Fibroblast of the conjunctiva (primary cell): ENCODE measurements at places on chromosomes 3 and 15.

- DNase-seq: no peak
Observed at GRCh38 chr15:80183886-80184285, 31.1 kb downstream of the FAH start.

DNA sequence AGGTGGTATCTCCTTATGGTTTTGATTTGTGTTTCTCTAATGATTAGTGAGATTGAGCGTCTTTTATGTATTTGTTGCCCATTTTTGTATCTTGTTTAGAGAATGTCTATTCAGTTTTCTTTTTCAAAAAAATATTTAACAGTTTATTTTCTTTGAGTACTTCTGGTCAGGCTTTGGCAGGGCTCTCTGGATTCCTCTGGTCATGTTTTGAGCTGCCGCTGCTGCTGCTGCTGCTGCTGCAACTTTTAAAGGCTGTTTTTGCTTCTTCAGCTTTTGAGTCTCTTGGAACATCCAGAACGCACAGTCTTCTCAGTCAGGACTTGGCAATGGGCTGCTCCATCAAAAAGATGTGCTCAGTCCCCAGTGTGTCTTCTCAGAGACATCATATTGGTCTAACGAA lies 40.1 kb downstream of the REC114 start:
- DNase-seq: no peak

DNA sequence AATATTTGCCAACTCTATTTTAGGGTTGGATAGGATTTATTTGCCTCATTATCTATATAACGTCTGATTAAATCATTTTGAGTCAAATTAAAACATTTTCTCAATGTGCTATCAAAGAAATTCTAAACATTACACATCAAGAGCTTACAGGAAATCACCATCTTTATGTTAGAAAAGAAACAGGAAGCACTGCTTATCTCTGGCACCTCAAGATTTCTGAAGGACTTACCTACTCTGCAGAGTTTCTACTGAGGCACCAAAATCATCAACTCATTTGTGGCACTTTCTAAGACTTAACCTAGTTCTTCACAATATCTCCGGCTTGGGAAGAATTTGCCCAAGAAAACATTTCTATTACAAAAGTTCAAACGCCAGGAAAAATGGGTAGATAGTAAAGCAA lies 181.3 kb upstream of the EOMES start:
- DNase-seq: no peak

- DNase-seq: no peak
Observed at GRCh38 chr3:111538111-111538510, 3.9 kb upstream of the CD96 start.

- no peak for DNase-seq
Observed at GRCh38 chr3:161413855-161414210, 42.5 kb upstream of the SPTSSB start.

DNA sequence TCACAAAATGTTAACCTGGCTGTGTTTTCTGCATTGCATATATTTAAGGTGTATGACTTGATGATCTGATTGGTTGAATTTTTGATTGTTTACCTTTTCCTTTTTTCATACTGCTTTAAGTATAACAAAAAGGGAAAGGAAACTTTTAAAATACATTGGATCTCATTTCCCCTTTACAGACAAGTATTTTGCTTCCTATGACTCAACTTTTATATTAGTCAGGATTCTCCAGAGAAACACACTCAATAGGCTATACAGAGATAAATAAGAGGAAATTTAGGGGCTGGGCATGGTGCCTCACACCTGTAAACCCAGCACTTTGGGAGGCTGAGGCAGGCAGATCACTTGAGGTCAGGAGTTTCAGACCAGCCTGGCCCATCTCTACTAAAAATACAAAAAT lies 205.8 kb downstream of the TJP1 start:
- no peak for DNase-seq

DNA sequence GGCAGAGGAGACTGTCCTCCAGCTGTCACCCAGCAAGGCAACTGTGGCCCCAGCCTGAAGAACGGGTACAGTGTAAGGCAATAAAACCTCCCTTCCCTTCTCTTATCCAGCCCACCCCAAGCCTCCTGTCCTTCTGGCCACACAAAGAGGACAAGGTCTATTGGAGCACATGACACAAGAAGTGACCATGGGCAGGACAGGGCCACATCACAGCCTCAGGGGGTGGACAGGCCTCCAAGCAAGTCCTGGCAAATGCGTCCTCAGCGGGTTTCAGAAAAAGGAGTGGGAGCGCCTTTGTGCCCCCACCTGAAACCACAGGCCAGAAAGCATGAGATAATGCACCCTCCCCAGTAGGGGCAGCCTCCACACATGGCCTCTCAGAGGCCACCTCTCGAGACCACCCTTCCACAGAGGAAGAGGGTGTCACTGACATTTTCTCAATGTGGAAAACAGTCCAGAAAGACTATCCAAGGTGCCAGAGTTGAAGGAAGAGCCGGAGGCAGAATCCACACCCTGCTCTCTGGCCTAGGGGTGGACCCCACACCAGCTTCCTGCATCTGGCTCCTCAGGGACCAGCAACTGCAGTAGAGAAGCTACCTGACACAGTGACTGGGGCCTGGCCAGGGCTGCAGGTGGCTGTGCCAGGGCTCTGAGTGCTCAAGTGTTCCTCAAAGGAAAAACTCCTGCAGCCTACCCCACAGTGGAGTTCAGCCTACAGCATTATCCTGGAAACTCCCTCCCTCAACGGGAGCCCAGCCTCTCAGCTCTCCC lies 43.9 kb downstream of the CCDC12 start:
- DNase-seq: no peak

- DNase-seq: no peak
Observed at GRCh38 chr3:188889054-188889491, 282.7 kb upstream of the TPRG1 start.

- no peak for DNase-seq
Observed at GRCh38 chr3:29128001-29128400, 152.9 kb upstream of the RBMS3 start.

- no peak for DNase-seq
Observed at GRCh38 chr15:37104424-37104981, 4.2 kb upstream of the MEIS2 start.

- DNase-seq: no peak
Observed at GRCh38 chr3:95048564-95048963, 985.7 kb downstream of the NSUN3 start.

GRCh38 chr3:107813026-107813425 lies 277.8 kb downstream of the CD47 start:
- DNase-seq: no peak

DNA sequence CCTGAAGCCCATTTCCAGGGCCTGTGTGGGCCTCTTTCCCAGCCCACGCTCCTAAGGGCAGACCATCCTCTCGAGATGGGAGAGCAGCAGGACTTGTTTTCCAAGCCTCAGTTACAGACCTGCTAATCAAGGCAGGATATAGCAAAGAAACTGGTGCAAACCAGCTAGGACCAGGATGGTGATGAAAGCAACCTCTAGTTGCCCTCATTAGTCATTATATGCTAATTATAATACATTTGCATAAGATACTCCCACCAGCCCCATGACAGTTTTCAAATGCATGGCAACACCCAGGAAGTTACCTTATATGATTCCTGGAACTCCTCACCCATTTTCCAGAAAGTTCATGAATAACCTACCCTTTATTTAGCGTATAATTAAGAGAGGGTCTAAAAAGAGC lies 34.4 kb upstream of the TRH start:
- DNase-seq: no peak

DNA sequence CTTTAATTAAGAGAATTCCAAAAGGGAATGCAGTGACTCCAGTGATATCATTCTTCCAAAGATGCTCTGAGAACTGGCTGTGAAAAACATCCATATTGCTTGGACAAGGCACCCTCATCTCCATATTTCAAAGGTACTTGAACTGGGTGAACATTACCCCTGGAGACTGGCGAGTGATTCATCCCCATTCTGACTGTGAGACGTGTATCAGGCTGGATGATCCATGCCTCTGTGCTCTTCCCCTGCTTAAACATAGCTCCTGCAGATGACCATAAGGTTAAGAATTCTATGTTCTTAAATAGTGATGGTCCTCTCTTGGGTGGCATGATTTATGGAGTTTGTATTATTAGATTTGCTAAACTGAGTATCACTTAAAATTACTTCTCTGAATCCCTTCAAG lies 137.8 kb downstream of the GABRB3 start:
- no peak for DNase-seq

DNA sequence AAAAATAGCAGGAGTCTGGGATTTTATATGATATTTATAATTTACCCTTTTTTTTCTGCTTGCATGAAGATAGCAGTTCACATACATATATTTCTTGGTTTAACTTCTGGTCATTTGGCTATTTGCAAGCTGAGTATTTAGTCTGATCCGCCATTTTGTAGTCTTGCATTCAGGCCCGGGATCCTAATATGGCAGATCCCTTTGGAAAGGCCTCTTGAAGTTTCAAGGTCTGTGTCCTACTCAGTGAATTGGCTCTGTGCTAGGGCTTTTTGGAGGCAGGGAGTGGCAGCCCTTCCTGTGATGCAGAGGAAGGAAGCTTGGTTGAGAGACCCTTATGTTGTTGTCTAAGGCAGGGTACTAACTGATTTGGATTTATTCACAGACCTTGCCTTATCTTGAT lies 2.9 kb downstream of the SNRPN start:
- DNase-seq: no peak

DNA sequence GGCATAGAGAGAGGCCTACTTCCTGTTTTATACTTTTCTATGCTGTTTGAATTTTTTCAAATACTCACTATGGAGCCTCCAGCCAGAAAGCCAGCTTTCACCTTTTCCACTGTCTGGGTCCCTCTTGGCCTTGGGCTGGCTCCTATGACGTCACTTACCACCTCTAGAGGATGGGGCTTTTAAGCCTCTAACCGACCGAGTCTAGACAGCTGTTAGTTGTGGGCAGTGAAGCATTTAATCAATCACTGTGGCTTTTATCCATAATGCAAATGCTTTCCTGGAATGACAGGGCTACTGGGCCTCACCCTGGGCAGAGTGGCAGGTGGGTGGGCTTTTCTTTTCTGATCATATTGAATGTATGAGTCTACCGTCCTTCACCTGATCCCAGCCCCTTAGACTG lies 61.9 kb downstream of the LRRK1 start:
- DNase-seq: no peak

DNA sequence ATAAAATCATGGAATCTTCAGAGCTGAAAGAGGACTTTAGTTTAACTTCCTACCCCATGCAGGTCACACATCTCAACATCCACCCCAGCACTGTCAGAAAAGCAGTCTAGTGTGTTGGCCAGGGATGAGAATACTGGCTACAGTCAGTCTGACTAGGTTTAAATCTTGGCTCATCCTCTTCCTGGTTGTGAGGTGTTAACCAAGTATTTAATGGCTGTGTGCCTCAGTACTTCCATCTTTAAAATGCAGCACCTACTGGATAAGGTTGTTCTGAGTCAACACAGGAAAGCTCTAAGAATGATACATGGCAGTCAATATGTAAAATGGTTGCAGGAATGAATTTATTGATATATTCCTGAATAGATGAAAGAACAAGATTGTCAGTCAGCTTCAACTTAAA lies 3.1 kb downstream of the CFAP44 start:
- DNase-seq: no peak

- no peak for DNase-seq
Observed at GRCh38 chr3:190807719-190808375, 54.6 kb downstream of the GMNC start.

DNA sequence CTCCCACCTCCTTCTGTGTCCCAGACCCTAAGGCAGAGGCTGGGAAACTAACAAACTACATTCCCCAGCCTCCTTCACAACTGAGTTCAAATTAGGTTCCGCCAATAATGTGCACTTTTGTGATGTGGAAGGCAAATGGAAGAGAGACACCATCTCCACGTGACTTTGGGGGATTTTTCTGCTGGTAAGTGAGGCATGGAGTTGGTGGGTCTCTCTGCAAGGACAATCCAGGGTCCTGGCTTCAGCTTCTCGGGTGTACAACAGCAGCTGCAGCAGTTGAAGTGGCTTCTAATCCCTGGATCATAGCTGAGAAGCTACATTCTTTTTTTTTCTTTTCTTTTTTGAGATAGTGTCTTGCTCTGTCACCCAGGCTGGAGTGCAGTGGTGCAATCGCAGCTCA lies 58.9 kb upstream of the GATA2 start:
- DNase-seq: no peak

GRCh38 chr3:72888546-72889309 lies 882 bp downstream of the GXYLT2 start:
- DNase-seq: no peak

GRCh38 chr3:132399054-132399929 lies 18.0 kb upstream of the DNAJC13 start:
- DNase-seq: peak; percentile 43

GRCh38 chr3:99862208-99862607 lies 44.5 kb downstream of the CMSS1 start:
- no peak for DNase-seq

GRCh38 chr15:33126559-33127290 lies 67.8 kb downstream of the FMN1 start:
- peak; percentile 86 for DNase-seq

- no peak for DNase-seq
Observed at GRCh38 chr3:123119388-123119787, 52.6 kb downstream of the PDIA5 start.

DNA sequence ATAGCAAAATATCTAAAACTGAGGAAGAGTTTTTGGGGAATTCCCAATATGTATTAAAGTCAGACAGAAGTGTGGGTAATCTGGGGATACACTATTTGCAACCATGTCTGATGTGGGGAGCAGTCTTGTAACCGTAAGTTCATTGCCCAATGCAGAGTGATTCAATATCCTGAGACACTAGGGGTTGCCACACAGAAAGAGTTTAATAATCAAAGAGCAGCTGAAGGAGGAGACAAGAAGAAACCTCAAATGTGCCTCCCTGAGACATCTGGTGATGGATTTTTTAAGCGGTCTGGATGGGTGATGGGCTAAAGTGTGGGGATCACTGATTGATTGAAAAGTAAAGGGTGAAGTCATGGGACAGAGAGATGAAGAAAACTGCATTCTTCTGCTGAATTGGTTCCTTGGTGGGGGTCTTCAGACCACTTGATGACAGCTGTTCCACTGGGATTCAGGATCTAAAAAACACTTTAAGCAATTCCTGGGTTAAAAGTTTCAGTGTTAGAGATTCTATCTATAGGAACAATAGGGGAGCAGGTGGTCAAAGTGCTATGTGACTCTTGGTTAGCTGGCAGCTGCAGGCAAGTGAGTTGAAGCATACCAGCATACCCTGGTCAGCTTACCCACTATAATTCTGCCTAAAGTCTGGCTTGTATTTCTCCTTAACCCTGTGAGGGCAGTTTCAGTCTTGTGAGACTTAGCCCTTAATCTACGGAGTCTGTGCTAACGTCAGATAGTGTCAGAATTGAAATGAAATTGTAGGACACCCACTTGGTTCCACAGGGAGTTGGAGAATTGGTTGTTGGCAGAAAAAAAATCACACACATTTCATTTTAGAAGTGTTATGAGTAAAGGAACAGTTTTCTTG lies 425.9 kb upstream of the TGFBR2 start:
- DNase-seq: no peak

GRCh38 chr15:38961931-38962330 lies 397.3 kb upstream of the RASGRP1 start:
- DNase-seq: peak; percentile 22

GRCh38 chr15:74396146-74396438 lies 28.6 kb upstream of the CYP11A1 start:
- DNase-seq: no peak

DNA sequence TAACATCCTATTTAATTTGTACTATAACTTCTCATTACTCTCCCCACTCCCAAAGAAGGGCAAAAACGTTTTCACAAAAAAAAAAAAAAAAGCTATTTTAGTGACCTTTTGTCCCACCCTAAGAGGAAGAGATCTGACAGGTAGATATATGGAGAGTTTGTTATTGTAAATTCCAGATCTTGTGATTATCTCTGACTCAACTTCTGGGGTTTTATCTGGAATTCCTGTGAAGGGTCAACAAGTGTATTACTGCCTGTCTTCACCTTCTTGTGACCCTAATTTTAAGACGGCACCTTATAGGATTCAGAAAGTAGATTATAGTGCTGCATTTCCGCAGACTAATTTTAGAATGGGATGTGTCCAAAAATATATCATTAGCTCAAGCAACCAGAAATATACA lies 205.9 kb upstream of the CDIN1 start:
- DNase-seq: no peak
